Fibroblast of gingiva (primary cell): ENCODE measurements at places on chromosomes 11 and 22.

- DNase-seq: no peak
These were observed 436.9 kb downstream of the GUCY1A2 start for GRCh38 chr11:106581399-106581798.

DNA sequence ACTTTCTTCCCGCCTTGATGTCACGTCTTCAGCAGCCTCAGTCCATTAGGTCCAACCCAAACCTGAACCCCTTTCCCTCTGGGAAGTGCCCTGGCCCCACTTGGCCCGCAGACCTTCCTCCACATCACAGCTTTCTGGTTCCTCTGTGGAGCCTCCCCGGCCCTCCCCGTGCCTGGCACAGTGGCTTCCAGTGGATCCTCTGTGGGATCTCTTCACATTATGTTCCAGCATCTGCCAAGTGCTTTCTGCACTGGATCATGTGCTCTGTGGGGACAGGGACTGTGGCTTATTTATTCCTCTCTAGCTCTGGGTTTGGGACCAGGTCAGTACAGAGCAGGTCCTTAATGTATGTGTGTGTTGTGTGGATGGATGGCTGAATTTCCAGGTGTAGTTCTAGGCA is 30.9 kb downstream of the POLR3H start:
- no peak for DNase-seq

DNA sequence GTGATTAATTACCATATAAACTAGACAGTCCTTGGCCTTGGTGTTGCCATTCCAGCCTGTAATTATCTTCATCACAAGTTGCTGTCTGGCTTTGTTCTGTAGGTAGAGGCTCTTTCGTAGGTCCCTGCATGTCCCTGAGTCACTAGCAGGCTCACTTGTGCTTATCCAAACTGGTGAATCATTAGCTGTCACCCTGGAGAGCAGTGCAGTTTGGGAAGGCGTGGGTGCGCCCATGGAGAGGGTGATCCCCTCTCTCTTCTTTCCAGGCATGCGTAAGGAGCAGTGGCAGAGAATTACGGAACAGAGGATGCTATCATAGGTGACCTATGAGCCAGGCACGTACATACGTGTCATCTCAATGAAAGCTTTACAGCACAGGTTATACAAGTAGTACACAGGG is 11.0 kb upstream of the EHF start:
- DNase-seq: no peak

DNA sequence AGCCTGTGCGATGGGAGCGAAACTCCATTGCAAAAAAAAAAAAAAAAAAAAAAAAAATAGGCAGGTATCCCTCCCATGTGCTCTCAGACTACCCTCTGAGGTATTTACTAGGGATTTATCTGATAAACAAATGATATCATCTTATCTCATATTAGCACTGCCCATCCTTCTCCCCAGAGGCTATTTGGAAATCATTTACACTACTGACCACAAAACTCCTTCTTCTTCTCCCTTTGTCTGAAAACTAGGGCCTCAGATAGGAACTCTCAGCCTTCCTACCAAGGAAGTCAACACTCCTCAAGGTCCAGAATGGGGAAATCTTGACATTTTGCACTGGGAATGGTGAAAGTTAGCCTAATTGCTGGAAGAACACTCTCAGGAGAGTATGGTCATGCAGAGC is 46.4 kb downstream of the LARGE2 start:
- DNase-seq: no peak

GRCh38 chr11:15034687-15035267 is 38.6 kb upstream of the CALCB start:
- no peak for DNase-seq
